Dermis lymphatic vessel endothelial cell (primary cell): ENCODE measurements at places on chromosomes 1 and 21. TPM values are rescaled to one million over a fixed set of nuclear protein-coding genes. Genes with fewer than 3 reads are reported as not detected.

DCST2 gene
- 0.09 and 0.11 TPM in 2 replicates for total RNA-seq

FCRL2 gene
- not detected in 2 replicates for total RNA-seq

KCNC4 gene
- total RNA-seq: 0.34 and 0.98 TPM in 2 replicates

CD247 gene
- 0.11 TPM in 1 of 2 replicates, not detected in the other for total RNA-seq

NTMT2 gene
- total RNA-seq: not detected in 2 replicates
